ENCODE measurements at places on chromosomes 2 and 18.
A peak's percentile ranks its signal among the peaks of the same experiment; 100 is the strongest.

DNA sequence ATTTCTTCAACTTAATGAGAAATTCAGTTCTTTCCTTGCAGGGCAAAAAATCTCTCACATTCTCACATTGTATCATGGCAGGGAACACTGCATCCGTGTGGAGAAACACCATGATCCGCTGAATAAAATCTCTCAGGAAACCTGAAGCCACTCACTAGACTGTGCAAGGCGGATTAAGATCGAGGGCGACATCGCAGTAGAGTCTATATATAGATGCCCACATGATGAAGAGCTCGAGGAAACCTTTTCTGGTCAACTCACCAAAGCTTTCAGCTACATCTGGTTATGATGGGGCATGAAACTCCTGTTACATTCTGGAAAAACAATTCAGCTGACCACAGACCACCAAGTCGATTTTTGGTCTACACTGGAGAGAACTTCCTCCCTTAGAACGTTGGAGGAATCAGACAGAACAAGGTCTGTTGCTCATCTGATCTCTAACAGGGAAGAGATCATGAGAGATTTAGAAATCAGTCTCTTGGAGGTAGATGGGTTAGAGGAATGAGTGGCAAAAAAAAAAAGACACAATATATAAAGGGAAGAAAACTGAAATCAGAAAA lies 162.9 kb upstream of the ZNF516 start:
- no peak for DNase-seq

- peak; percentile 60 for DNase-seq
Observed at GRCh38 chr2:54629914-54630857, 93.3 kb upstream of the EML6 start.

DNA sequence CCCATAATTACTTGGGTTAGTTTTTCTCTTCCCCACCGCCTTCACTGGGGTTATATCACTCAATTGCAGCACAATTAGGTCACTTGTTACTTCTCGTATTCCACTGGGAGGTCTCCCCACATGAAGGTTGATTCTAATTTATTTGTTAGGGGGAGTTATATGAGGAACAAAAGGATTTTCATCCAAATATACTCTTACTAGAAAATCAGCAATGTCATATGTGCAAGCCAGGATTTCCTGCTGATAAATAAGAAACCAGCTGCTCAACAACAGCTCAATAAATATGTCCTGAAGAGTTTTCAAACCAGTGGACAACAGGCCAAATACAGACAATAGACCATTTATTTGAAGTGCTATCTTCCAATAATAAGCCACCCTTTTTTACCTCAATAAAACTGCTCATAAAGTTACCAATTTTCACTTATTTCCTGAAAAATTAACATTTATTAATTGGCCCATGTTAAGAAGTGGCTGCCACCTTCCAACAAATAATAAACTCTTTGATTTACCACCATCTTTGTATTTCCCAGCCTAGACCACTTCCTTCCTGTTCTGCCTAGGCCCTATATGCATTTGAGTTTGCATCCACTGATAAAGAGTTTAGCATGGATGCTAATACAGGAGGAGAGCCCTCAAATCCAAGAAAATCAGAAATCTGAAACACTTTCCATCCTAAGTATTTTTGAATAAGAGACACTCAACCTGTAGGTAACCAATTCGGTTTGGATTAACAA lies 184.4 kb upstream of the SLC39A10 start:
- no peak for DNase-seq

DNA sequence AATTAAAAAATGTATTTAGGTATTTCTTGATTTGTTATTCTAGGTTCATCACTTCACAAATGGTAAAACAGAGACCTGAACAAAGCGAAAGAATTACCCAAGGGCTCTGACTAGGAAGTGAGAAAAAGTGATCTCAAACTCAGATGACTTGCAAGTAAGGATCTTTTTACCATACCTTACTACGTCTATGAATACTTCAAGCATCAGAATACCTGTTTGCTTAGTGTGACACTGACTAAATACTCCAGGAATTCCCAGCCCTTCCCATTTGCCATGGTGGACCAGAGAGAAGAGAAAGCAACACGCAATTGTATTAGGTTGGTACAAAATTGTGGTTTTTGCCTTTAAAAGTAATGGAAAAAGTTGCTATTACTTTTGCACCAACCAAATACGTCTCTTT lies 35.8 kb upstream of the FIGN start:
- DNase-seq: no peak

DNA sequence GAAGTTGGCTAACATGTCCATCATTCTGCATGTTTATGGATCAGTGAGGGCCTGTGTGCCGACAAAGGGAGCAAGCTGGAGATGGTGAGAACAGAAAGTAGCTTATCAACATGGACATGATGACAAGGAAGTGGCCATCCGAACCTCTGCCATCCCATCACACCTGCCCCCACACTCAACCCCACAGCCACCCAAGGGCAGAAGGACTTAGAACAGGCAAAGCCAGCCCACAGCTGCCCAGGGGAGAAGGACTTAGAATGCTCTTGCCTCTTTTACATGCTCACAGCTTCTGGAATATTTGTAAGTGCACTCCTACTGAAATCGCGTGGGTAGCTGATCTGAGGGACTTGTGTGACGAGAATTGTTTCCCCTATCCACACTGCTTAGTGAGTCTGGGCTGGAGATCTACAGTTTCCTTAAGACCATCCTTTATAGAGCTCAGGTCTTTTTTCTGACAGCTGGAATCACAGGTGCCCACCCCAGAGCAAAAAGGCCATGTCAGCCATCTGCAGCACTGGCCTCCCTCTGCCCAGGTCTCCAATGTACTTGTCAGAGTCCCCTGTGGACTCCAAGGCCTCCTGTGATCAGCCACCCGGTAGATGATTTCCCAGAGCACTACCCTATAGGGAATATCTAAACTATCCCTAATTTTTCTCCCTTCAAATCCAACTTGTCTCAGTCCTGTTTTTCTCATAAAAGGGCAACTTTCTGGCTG lies 154.1 kb downstream of the SMAD7 start:
- peak; percentile 11 for DNase-seq

GRCh38 chr2:55519938-55520885 lies 694 bp downstream of the CFAP36 start:
- DNase-seq: peak; percentile 4

GRCh38 chr2:225137971-225138370 lies 95.7 kb upstream of the DOCK10 start:
- DNase-seq: no peak

DNA sequence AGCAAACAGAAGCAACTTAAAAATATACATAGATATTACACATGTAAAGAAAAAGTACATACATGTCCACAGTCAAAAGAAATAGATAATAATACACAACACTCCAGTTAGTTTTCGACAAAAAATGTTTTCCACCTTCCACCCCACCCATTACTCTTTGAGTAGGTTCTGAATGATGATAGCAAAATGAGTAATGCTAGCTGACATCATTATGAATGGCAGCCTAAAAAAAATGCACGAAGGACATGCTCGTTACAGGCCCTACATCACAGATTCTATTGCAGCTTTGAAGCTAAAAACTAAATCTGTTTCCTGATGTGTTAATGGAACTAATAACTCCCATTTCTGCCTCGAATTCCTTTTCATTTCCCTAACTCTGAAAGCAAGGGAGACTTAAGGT lies 578.7 kb upstream of the NETO1 start:
- no peak for DNase-seq

GRCh38 chr2:66748939-66749338 lies 314.0 kb downstream of the MEIS1 start:
- DNase-seq: peak; percentile 29

- no peak for DNase-seq
Observed at GRCh38 chr2:233789554-233789953, 11.4 kb downstream of the MROH2A start.

DNA sequence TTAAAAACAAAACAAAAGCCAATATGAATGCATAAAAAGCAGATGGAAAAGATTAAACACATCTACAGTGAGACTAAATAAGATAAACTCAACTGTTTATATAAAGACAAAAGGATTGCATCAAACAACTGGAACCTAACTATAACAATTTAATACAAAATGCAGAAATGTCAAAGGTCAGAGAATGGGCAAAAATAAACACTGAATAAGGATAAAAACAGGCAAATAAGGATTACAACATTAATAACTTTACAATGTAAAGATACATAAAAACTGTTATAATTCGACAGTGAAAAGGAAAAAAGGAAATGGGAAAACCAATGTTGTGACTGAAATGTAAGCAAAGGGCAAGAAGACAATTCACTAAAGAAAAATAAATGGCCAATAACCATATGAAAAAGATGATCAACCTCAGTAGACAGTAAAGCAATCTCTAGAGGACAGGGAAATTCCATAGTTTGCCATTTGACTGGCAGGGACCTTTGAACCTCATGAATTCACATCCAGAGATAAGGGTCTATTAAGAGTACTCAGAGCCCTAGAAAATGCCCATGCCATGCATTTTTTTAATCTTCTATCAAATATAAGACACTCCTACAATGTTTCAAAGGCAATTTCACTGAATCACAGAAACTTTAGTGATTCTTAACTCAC lies 83.7 kb downstream of the TMEM131 start:
- no peak for DNase-seq

GRCh38 chr2:68700560-68700959 lies 34.1 kb upstream of the ARHGAP25 start:
- no peak for DNase-seq

DNA sequence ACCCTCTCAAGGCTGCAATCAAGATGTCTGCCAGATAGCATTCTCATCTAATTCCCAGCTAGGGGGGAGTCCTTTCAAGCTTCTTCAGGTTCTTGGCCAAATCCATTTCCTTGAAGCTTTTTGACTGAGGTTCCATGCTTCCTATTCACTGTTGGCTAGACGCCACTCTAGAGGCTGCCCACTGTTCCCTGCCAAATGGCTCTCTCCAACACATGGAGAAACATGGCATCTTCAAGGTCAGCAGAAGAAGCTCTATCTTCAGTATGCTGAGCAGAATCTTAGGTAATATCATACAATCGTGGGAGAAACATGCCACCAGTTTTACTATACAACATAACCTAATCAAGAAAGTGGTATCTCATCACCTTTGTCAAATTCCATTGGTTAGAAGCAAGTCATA lies 1985.1 kb upstream of the CELF4 start:
- no peak for DNase-seq

- no peak for DNase-seq
Observed at GRCh38 chr2:233571462-233571861, 4.9 kb upstream of the USP40 start.

GRCh38 chr2:10350761-10351160 lies 48.1 kb downstream of the HPCAL1 start:
- peak; percentile 85 for DNase-seq

DNA sequence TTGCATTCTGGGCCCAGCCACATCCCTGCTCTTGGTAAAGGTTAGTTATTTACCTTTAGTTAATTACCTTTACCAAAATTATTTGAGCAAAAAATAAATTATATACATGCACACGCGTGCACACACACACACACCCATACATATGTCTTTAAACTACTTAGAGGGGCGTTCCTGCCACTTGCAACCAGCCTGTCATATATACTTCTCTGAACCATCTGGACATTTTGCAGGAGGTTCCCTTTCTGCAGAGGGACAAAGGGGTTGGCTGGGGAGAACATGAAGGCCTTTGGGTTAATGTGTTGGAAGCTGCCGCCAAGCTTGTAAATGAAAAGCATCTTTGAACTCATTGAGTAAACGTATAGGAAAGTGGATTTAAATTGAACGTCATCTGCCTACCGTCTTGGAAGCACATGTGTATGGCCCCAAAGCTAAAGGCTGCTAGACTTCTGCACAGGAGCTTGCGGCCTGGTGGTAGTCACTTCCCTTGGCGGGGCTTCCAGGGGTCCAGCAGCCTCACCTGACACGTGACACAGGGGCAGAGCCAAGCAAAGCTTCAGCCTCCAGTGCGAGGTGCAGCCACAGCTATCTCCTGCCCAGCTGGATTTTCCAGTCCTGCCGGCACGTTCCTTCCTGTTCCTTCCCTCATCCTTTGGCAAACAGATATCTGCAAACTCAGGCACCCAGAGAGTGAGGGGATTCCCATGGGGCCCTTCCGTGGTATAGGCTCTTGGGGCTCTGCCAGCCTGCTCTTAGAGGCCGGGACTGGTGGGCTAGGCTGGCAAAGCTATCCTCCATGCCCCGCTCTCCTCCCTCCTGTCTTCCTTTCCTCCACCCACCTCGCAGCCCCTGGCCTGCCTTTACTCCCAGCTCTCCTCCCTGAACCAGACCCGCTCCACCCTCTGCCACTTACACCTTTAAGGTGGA lies 46.1 kb downstream of the SERTAD2 start:
- DNase-seq: no peak

Data from inflammatory macrophage (primary cell).